ENCODE measurements at places on chromosomes 7 and 10.

GRCh38 chr10:49276596-49276995, 22.4 kb upstream of the C10orf71 start:
- no peak for DNase-seq

GRCh38 chr7:25329815-25330214, 101.5 kb upstream of the NPVF start:
- no peak for DNase-seq

- no peak for DNase-seq
Measured at GRCh38 chr7:132218876-132219275, 357.4 kb downstream of the PLXNA4 start.

- peak; percentile 95 for DNase-seq
Measured at GRCh38 chr10:77513781-77514331, 123.8 kb downstream of the KCNMA1 start.

DNA sequence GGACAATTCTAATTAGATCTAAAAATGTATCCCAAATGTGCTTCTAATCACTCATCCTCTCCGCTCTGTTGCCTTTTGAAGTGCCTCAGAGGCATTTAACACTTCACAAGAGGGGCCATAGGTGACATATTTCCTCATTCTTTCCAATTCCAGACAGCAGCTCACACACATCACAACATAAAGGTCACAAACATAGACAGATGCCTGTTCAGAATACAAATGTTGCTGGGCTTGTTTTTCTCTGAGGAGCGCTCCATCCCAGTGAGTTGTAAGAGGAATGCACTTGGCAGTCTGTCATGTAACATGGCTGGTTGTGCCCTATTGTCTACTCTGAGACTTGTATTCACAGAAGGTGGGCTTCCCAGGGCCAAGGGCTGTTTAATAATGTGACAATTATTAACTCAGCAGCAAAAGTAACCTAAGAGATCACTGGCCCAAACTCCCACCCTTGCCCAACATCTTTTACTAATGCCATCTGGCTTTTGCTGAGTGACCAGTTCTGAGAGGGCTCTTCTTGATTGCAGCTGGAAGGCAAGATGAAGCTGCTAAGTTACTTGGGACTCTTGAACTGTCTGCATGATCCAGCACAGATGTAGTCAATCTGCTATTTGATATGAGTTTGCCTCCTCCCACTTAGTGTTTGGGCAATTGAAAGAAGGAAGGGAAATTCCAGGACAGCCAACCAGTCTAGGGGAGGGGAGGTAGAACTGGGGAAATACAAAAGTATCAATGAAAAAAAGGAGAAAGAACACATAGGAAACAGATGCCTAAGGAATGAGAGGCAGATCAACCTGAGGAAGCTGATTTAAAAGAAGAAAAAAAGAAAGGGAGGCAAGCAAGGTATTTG, 13.6 kb downstream of the PON2 start:
- peak; percentile 62 for DNase-seq

DNA sequence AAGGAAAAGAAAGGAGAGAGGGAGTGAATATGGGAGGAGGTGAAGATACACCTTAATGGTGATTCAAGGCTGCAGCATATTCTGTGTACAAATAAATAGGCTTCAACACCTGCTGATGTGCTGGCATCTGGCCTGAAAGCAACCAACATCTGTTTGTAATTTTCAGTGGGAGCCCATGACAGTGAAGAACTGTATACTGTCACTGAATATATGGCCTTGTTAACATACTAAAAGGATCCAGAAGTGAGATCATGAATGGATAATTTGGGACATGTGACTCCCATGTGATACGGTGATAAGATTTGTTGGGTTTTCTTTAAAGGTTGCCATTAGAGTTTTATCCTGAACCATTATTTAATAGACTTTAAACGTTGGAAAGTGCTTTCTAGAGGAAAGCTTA, 459.3 kb downstream of the CNTNAP2 start:
- DNase-seq = no peak

GRCh38 chr7:105775580-105775979, 100.8 kb downstream of the ATXN7L1 start:
- DNase-seq = no peak

DNA sequence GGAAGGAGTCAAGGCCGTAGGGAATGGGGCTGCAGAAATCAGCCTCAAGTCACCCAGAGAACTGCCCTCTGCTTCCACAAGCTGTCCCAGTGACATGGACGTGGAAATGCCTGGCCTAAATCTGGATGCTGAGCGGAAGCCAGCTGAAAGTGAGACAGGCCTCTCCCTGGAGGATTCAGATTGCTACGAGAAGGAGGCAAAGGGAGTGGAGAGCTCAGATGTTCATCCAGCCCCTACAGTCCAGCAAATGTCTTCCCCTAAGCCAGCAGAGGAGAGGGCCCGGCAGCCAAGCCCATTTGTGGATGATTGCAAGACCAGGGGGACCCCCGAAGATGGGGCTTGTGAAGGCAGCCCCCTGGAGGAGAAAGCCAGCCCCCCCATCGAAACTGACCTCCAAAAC, 50.2 kb upstream of the PDCD4 start:
- DNase-seq = no peak

DNA sequence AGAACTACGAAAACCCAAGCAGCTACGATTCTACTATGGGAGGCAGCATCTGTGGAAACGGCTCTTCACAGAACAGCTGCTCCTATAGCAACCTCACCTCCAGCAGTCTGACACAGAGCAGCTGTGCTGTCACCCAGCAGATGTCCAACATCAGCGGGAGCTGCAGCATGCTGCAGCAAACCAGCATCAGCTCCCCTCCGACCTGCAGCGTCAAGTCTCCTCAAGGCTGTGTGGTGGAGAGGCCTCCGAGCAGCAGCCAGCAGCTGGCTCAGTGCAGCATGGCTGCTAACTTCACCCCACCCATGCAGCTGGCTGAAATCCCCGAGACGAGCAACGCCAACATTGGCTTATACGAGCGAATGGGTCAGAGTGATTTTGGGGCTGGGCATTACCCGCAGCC, 81.6 kb upstream of the SAMD8 start:
- no peak for DNase-seq

DNA sequence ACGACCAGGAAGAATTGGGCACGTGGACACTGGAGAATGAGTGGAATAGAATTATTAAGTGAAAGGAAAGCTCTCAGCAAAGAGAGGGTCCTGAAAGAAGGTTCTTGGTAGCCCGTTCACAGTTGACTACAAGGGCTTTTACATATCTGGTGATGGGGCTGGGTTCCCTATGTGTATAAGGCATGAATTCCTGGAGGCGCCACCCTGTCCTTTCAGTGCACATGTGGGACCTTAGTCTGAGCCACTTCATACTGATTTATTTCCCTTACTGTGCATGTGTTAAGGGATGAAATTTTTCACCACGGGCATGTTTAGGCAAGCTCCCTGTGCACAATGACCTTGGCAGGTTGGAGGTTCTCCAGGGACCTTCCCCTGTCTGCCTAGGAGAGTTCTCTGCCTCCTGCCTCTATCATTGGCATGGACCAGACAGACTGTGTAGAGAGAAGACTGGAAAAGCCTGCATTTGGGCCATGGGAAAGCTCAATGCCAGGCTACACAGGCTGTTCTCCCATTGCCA, 145.9 kb upstream of the ITGB1 start:
- no peak for DNase-seq

DNA sequence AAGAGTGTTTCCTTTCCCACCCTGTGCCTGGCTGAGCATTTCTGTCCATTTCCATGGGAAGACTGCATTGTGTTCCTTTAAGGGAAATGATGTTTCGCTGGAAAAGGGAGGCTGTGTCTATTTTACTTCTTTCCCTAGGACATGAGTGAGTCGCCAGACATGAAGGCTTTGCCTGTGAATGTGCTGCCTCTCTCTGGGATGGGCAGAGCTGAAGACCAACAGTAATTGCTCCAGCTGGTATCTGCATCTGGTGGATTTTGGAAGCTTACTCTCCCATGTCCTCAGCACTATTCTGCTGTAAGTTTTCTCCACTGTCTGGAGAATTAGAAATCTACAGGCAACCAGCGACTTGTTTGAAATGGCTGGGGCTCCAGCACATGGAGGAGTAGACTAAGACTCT, 264.6 kb upstream of the BMPER start:
- no peak for DNase-seq

DNA sequence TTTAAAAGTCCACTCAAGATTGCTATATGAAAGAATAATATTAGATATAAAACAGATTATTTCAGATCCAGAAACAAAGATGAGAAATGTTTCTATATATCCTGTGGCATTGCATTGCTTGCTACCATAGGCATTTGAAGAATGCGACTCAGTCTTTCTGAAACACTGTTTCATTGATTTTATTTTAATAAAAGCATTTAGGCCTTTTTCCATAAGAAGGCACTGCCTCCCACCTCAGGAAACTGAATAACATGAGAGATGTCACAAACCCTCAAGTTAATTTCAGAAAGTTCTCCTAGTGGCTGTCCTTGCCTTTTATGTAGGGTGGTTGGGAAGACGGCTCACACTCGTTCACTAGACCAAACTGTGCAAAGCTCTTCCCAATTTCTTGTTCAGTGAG, 23.3 kb downstream of the PRPS1L1 start:
- no peak for DNase-seq

GRCh38 chr7:6433784-6434615, 13.8 kb downstream of the DAGLB start:
- no peak for DNase-seq

- no peak for DNase-seq
Measured at GRCh38 chr10:69335063-69335587, 56.8 kb downstream of the HK1 start.

DNA sequence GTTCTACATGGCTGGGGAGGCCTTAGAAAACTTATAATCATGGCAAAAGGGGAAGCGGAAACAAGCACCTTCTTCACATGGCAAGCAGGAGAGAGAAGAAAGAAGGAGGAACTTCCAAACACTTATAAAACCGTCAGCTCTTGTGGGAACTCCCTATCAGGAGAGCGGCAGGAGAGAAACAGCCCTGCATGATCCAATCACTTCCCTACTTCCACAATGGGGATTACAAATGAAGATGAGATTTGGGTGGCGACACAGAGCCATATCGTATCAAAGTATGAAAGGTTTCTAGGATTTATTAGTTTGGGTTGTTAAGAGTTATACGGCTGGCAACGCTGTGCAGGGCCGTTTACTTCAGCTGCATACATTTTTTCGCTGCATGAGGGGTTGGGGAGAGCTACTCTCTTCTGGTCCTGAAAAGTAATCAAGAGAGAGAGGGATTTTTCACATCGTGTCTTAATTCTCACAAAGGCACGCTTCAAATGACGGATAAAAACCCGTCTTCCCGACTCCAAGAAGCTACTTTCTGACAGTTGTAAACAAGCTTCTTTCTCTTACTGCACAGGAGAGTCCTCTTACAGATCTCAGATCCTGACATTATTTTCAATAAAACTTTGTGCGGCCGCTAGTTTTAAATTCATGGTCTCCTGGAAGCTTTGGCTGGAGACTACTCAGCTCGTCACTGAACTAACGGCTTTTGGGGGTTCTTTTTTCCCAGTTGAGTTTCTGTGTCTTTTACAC, 751 bp upstream of the GTPBP10 start:
- peak; percentile 47 for DNase-seq

DNA sequence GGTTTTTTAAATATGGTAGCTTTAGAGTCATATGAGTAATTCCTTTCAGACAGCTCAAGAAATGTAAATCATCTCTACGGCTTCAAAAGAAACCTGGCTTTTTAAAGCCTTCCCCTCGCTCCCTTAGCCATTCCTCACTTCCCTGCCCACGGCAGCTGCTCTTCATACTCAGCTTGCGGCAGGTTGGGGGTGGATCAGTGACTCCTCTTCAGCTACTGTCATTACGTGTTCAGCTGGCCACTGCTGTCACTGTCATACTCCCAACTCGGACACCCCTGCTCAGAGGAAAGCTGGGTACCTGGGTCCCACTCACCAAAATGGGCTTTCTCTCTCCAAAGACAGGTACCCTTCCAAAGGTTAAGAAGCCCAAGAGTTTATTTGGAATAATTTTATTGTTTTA, 6.6 kb downstream of the YWHAG start:
- no peak for DNase-seq

Measured in ACHN (cell line).